ENCODE measurements at places on chromosomes 2 and 18.

- no peak for DNase-seq
Measured at GRCh38 chr2:8566155-8566670, 115.6 kb upstream of the ID2 start.

DNA sequence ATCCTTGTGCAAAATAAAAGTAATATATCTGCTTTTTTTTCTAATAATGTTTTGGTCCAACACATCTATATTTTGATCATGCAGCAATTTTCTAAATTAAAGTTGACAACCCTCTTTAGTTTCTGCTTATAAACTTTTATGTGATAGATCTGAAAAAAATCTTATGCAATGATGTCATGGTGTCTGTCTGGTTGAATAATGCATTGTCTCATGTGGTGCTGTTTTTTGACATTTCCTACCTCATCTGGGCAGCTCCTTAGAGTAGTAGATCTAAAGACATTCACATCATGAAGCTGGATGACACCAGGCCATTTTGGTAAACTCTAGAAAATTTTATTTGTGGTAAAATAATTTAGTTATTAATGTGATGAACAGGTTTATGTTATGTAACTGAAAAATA, 106.8 kb upstream of the FN1 start:
- DNase-seq, result no peak

DNA sequence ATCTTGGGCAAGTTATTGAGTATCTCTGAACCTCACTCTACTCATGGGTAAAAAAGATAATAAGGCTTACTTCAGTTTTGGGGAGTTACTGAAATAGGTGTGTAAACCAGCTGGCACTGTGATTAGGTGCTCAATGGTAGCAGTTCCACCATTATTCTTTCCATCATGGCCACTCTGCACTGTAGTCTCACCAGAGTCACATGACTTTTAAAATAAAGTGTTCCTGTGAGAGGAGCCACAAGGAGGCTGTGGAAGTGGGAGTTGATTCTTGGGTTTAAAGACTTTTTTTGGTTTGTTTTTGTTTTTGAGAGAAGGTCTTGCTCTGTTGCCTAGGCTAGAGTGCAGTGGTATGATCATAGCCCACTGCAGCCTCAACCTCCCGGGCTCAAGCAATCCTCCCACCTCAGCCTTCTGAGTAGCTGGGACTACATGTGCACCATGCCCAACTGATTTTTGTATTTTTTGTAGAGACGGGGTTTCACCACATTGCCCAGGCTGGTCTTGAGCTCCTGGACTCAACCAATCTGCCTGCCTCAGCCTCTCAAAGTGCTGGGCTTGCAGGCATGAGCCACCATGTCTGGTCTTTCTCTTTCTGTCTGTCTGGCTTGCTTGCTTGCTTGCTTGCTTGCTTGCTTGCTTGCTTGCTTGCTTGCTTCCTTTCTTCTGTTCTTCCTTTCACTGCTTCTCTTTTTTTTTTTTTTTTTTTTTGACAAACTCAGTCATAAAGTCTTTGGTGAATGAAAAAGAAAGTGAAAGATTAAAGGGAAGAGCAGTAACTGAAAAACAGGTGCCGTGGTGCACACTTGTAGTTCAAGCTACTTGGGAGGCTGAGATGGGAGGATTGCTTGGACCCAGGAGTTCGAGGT, 21.2 kb upstream of the ACVR1 start:
- no peak for DNase-seq

- no peak for DNase-seq
Measured at GRCh38 chr2:12396699-12397098, 320.0 kb upstream of the TRIB2 start.

GRCh38 chr2:200307724-200308545, 1.4 kb downstream of the SPATS2L start:
- DNase-seq, result no peak

DNA sequence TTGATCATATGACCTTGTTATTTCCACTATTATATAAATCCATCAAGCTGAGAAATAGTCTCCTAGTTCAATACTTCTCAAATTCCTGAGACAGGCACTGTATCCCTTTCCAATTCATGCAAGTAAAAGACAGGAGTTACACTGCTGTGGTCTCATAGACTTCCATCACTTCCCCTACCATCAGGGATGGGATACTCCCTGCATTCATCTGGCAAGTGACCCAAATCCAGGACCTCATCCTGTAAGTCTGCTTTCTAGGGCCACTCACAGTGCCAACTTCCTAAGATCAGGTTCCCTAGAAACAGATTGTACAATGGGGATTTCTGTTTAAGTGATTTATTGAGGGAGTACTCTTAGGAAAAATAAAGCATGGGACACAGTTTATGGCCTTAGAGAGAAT, 424.0 kb upstream of the CDH7 start:
- peak; percentile 52 for DNase-seq

GRCh38 chr2:26668856-26669750, 23.4 kb upstream of the KCNK3 start:
- no peak for DNase-seq

DNA sequence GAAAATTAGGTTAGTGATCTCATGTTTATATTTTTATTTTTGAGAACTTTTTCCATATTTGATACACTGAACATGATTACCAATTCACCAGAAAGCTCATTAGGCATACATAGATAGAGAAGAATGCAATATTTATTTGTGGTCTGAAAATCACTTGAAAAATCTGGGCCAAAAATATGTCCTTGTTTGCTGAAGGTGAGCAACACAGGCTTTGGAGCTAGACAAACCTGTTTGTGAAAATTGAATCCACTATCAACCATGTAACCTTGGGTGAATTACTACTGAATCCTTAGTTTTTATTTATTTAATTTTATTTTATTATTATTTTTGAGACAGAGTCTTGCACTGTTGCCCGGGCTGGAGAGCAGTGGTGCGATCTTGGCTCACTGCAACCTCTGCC, 46.5 kb upstream of the ZSWIM2 start:
- DNase-seq, result no peak

DNA sequence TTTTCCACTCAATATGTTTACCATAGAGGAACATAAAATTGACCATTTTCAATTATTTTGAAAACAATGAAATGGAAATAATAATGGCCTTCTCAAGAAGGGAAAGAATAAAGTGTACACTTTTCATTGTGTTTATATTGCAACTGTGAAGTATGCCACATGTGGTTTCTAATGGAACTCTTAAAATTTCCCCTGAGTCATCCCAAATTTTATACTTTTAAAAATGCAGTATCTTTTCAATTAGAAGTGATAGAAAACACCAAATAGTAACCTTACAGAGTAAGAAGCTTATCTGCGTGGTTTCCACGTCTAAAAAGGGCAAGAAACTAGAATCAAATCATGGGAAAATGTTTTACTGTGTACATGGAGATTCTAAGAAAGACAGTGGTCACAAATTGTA, 70.0 kb downstream of the SCG2 start:
- no peak for DNase-seq
